A673 (cell line): ENCODE measurements at places on chromosomes 16 and 17.
A peak's percentile ranks its signal among the peaks of the same experiment; 100 is the strongest.

- peak; percentile 37 for DNase-seq
Measured at GRCh38 chr16:67243481-67243880, 3.8 kb downstream of the FHOD1 start.

GRCh38 chr17:49546546-49547535 lies 28.8 kb upstream of the NXPH3 start:
- no peak for DNase-seq

GRCh38 chr16:31356566-31357323 lies 1.8 kb downstream of the ITGAX start:
- no peak for DNase-seq

- no peak for DNase-seq
Measured at GRCh38 chr17:15501793-15502192, 34.4 kb upstream of the CDRT4 start.

DNA sequence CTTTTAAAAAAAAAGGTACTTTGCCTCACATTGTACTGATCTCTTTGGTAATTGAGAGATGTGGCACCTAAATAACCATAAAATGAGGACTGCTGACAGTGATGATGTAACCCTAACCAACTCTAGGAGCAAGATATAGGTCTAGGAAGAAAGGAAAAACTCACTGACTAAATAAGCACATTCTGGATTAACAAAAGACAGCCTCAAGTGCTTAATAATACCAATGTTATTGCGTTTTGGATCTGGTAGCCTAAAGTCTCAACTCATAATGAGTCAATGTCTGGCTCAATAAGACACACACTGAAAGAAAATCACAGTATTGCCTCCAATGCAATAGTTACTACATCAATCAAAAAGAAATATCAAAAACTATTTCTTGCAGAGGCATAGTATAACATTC lies 3.0 kb downstream of the ERN1 start:
- no peak for DNase-seq

- no peak for DNase-seq
Measured at GRCh38 chr17:8311131-8311790, 1.2 kb downstream of the ARHGEF15 start.

- DNase-seq, result no peak
Measured at GRCh38 chr17:10789694-10790271, 14.1 kb downstream of the TMEM238L start.

DNA sequence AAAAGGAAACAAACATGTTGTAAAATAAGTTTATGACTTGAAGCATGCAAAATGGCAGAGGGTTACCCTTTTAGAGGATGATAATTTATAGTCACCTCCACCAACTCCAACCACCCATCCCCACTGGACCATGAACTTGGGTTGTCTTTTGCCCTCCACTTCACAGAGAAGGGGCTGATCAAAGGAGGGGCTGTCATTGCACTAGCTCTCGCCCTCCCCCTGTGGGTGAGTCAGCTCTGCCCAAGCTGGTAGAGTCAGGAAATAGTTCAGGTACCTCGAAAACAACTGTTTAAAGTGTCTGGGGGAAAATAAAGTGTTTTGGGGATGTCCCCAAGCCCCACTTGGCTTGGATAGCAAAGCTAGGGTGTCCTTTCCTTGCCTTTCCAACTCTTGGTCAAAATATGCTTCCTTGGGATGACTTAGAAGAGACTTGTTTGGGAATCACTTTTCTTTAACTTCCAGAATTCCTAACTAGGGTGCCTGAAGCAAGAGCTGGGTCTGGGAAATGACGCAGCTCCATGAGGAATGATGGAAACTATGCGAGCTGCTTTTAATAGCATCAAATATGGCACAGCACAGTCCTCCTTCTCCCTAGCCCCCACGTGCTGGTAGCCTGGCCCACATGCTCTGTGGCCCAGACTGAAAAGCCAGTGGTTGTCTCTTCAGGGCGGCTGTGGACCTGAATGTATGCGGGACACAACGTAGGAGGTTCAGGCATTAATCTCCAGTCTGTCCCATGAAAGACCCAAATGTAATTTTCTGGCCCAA lies 40.7 kb downstream of the TBX4 start:
- DNase-seq, result no peak

DNA sequence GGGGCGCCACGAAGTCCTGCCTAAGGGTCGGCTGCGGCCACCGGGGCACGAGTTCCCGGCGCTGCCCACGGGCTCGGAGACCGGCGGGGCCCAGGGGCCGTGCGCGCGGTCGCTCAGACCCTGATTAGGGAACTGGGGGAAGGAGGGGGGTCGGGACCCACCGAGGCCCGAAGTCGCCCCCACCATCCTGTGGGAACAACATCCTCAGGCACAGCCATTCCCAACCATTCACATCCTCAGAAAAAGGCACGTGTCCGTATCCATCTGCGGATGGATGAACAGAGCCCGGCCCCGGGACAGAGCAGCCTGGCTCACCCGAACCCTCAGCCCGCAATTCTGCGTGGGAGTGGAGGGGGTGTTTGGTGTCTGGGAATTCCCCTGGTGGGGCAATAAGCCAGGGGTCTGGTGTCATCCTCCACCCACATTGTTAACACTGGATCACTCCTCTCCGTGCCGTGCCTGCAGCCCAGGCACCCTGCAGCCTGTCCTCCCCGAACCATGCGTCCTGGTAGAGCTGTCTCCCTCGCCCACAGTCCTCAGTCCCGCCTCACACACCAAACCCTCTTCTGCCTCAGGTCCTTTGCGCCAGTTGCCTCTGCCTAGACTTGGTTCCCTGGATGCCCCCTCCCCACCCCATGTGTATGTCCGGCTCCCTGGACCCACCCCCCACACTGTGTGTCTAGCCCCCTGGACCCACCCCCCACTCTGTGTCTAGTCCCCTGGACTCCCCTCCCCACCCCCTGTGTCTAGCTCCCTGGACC lies 789 bp upstream of the CCDC57 start:
- DNase-seq, result peak; percentile 64

DNA sequence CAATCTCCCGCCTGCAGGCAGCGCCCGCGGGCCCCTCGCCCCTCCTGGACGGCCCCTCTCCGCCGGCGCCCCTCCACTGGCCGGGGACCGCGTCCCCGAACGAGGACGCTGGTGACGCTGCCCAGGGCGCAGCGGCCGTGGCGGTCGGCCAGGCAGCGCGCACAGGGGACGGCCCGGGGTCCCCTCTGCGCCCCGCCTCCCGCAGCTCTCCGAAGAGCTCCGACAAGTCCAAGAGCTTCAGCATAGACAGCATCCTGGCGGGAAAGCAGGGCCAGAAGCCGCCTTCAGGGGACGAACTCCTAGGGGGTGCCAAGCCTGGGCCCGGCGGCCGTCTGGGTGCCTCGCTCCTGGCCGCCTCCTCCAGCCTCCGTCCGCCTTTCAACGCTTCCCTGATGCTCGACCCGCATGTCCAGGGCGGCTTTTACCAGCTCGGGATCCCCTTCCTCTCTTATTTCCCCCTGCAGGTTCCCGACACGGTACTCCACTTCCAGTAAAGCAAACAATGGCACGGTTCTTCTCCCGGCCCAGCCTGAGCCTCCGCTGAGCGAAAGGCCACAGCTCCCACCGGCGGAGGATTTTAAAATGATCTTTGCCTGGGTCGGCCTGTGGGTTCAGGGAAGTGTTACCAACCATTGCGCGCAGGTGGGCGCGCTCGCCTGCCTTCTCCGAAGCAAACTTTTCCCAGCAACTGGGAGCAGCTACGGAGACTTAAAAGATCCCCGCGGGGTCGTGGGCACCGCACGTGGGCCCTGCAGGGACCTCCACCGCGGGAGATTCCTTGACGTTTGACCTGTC lies 1.1 kb downstream of the FOXL1 start:
- no peak for DNase-seq

DNA sequence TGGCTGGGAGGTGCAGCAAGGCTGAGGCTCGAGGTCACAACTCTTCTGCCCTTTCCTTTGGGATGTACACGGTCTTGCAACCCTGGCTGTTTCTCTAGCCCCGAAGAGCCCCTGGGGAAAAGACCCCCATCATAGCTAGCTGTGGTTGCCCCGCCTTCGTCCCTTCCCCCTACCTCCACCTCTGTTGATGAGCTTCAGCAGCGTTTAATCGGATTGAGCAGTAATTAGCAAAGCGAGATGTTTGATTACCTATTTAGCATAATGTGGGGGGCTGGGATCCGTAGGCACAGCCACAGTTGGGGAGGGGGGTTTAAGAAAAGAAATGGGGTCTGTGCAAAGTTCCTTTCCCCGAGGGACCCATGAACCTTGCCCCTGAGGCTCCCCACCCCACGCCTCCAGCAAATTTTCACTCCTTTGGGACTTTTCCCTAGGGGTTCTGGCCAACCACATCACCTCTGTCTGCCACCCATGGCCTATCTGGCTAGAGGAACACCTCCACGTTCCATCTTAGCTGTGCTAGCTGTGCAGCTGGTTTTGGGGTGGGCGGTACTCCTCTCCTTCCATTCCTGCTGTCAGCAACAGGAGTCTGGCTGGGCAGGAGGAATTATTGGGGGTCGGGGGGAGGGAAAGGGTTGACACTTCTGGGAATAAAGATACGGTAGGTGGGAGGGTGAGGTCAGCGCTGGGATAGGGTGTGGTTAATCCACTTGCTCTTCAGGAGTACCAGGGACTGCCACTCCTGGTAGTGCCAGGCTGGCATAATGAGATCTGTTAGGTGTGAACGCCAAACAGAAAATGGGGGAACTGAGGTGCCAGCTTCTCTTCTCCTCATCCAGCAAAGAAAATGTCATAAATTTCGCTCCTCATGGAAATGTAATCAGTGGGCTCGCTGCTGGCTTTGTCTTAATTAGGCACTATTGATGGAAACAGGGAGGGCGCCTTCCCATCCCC lies 1.3 kb upstream of the DNAH2 start:
- DNase-seq, result no peak
